CD4-positive, alpha-beta T cell treated with Interleukin-17A for 1 hour (primary cell): ENCODE measurements at places on chromosomes 5 and 9.

DNA sequence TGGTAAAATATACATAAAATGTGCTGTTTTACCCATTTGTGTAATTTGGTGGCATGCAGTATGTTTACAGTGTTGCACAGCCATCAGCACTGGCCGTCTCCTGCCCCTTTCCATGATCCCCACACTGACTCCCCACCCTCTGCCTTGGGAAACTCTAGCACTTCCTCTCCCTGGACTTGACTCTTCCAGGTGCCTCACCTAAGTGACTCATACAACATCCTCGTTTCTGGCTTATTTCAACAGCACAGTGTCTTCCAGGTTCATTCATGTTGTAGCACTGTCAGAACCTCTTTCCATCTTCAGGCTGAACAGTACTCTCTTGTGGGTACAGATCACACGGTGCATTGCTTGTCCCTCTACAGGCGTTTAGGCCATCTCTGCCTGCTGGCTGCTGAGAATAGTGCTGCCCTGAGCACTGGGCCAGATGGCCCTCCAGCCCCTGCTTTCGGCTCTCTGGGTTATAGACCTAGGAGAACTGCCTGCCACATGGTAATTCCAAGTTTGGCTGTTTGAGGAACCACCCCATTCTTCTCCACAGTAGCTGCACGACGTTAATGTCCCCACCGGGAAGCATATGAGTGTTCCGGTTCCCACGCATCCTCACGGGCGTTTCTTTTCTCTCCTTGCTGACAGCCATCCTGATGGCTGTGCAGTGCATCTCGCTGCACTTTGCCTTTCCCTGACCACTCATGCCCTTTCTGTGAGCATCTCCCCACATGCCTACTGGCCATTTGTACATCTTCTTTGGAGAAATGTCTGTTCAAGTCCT lies 211.8 kb downstream of the FANCC start:
- DNase-seq = no peak

DNA sequence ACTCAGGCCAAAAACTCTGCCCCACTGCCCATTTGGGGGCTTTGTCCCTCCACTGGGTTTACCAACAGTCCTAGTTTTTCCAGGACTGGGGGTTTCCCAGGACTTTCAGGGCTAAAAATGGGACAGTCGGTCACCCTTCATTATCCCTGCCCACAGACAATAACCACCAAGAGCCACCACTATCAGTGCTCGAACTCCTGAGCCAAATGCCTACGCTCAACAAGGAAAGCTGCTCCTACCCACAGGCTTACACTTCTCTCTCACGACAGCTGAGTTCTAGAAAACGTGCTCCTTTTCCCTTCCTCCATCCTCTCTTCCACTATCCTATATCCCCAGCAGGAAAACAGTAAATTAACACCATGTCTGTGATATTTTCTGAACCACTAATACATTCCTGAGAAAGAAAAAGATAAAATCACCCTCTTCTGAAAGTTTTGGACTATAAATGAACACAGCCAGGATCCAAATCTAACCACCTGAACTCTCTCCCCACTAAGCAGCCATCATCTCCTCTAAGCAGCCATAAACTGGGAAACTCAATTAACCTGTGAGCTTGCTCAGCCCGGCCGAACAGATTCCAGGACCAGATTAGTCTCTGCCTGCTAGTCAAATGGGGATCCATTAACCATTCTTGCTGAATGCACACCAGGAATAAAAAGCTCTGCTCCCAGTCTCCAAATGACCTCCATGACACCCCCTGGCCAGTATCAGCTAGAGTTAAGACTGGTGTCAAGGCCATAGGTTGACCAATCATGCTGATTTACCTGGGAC lies 41.8 kb downstream of the KLHL3 start:
- DNase-seq = no peak

DNA sequence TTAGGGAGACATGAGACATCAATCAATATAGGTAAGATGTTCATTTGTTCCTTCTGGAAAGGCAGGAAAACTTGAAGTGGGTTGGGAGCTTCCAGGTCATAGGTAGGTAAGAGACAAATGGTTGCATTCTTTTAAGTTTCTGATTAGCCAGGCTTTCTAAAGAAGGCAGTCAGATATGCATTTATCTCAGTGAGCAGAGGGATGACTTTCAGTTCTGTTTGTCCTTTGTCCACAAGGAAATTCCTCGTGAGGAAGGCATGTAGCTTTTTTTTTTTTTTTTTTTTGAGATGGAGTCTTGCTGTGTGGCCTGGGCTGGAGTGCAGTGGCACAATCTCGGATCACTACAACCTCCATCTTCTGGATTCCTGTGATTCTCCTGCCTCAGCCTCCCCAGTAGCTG lies 155.3 kb upstream of the ABCA1 start:
- DNase-seq = no peak

GRCh38 chr5:179679014-179679674 lies 1.7 kb downstream of the CBY3 start:
- peak; percentile 82 for DNase-seq

- no peak for DNase-seq
Observed at GRCh38 chr5:55851675-55851979, 470 bp downstream of the IL31RA start.

GRCh38 chr5:131977212-131977604 lies 31.7 kb upstream of the MEIKIN start:
- no peak for DNase-seq

DNA sequence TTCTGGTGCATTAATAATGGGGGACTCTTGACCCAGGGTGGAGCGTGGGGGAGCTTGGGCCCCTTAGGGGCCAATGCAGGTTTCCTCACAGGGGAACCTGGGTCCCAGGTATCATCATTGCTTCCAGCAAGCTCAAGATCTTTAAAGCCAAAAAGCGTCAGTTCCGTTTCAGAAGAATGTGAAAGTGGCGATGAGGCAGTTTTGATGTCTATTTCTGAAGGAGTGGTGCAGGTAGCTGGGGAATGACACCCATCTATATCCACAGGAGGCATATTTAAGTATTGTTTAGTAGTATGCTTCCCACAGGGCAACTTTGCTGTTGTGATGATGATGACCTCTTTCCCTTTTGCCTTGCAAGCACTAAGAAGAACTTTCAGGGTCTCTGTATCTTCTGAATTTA lies 10.8 kb downstream of the ANKRD34B start:
- DNase-seq = no peak

- DNase-seq = no peak
Observed at GRCh38 chr9:89204801-89205200, 26.2 kb upstream of the SHC3 start.

DNA sequence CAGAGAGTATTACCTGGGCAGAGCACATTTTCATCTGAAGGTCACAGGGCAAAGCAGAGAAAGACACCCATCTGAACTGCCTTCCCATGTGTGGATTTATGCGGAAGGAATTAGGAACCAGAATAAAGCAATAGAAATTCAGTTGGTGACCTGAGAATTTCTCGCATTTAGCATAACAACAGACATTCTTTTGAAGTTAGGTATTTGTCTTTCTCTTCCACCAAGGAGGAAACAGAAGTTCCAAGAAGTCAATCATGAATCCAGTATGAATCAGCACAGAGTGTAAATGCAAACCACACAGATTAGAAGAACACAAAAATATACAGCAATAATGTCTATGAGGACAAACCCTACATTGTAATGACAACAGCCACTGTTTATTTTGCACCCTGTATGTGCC lies 515.2 kb upstream of the BRINP1 start:
- DNase-seq = no peak

DNA sequence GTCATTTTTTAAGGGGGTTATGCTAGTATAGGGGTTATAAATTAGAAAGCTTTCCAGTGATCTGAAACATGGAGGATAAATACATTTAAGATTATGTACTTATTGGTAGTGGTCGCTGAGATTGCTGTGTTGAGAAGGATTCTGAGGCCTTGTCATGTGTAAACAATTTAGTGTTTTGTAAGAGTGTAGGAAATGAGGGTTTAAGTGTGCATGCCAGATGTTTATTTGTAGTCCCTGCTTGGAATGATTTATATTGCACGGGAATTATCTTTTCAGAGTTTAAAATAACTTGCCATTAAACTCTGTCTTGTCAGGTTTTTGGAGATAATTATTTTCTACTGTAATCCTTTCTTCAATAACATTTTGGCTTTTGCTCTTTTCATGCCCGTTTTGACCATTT lies 19.4 kb downstream of the ZNF618 start:
- DNase-seq = no peak

- DNase-seq = no peak
Observed at GRCh38 chr5:166952048-166952447, 1339.4 kb upstream of the WWC1 start.

GRCh38 chr5:134249469-134250379 lies 23.9 kb upstream of the PPP2CA start:
- DNase-seq = peak; percentile 23

DNA sequence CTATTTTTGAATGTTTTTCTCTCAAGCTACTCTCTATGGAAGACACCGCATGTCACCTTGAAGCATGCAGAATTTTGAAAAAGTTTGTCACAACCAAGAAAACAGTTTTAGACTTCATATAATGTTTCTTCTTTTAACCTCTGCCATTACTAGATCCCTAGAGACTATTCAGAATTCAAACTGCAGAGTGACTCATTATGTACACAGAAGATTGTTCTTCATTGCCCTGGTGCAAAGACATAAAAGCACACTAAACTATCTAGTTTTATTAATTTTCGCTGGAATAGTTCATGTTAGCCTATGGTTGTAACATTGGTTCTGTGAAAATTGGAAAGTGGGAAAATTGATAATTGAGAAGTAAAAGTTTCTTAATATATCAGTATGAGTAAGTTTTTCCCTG lies 18.4 kb downstream of the F2RL2 start:
- DNase-seq = no peak

- DNase-seq = no peak
Observed at GRCh38 chr5:32566319-32567111, 18.8 kb upstream of the SUB1 start.

- no peak for DNase-seq
Observed at GRCh38 chr5:169350016-169350415, 49.1 kb upstream of the SLIT3 start.

- no peak for DNase-seq
Observed at GRCh38 chr9:13778631-13779030, 499.1 kb upstream of the MPDZ start.
